ENCODE measurements at places on chromosomes 16 and 17.

DNA sequence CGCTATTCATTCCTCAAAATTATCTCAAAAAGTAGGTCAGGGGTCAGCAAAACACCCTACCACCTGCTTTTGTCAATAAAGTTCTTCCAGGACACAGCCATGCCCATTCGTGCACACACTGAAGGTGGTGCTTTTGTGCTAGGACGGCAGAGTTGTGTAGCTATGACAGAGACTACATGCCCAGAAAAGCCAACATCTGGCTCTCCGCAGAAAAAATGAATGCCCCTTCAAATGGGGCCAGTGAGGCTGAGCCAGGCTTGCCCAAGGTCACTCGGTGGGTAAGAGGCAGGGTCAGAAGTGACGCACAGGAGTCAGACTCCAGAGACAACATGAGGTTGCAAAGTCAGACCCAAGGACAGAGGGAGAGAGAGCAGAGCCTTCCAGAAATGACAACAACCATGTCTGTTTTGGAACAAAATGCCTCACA lies 200.1 kb downstream of the XYLT1 start:
- DNase-seq, result no peak

- no peak for DNase-seq
Observed at GRCh38 chr17:33623841-33624240, 330.7 kb upstream of the ASIC2 start.

- DNase-seq, result no peak
Observed at GRCh38 chr17:57890857-57891232, 41.0 kb upstream of the MRPS23 start.

DNA sequence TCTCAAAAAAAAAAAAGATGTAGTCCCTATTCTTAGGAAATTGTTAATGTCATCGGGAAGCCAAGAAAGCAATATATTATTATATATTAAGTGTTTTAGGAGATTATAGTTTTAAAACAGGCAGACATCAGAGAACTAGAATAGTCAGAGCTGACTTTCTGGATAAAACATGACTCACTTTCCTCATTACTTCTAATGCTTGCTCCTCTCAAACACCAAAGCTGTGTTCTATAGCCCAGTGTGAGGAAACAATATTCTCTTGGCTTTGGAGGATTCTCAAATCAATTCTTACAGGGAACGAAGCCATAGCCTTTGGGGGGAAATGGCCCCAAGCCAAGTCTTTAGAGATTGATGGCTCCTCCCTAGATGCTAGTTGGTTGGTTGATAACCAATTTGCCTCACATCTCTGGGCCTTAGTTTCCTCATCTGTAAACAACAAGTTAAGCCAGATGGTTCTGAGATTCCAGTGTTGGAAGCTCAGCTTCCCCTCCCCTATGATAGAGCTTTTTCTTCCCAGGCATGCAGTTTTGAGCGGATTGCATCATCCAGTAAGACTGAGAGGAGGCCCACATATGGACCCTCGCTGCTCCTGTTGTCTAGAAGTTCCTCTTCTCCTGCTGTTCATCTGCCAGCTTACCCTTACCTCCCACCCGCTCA lies 12.4 kb downstream of the NMT1 start:
- no peak for DNase-seq

GRCh38 chr17:72349491-72349995 lies 228.7 kb downstream of the SOX9 start:
- DNase-seq, result no peak

- DNase-seq, result no peak
Observed at GRCh38 chr16:23334950-23335349, 32.8 kb downstream of the SCNN1B start.

- no peak for DNase-seq
Observed at GRCh38 chr16:50038286-50038685, 13.3 kb downstream of the CNEP1R1 start.

DNA sequence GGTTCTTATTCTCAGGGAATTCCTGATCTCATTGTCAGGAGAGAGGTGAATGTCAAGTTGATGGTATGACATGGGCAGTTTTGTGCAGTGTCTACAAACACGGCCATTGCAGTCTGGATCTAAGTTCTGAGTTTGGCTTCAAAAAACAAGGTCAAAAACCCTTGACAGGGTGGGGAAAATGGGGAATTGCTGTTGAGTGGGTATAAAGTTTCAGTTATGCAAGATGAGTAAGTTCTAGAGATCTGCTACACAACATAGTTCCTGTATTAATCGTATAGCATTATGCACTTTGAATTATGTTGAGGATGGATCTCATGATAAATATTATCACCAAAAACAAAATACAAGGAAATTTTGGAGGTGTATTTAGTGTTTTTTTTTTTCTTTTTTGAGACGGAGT lies 36.6 kb upstream of the CARMIL2 start:
- DNase-seq, result no peak

GRCh38 chr17:80850109-80850508 lies 141.5 kb upstream of the CHMP6 start:
- DNase-seq, result no peak

DNA sequence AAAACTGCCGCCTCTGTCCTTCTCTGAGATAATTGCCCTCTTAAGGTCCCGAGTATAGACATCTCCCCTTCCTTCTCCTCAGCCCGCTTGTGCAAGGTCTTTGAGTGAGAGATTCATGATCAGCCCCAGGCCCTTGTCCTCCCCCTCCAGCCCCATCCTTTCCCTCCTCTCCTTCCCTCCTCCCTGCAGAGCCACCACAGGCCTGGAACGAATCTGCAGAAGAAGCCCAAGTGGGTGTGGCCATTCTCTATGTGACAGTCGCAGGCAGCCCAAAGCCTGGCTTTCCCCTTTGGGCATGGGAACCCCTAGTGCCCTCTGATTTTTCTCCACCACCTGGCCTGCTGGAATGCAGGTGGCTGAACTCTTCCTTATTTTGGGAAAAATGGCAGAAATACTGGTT lies 7.2 kb upstream of the NDRG4 start:
- DNase-seq, result no peak

DNA sequence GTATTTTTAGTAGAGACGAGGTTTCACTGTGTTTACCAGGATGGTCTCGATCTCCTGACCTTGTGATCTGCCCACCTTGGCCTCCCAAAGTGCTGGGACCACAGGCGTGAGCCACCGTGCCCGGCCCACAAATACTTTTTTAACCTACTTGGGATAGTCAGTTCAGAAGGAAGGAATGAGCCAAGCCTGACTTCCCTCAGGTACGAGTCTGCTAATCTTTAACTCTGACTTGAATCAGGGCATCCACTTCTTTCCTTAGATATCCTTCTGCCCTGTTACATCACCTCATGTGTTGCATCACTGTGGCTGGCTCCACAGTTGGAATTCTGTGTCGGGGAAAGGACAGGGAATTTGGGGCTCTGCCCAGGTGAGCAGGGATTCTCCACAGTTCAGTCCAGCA lies 120.8 kb downstream of the MSI2 start:
- no peak for DNase-seq

- DNase-seq, result no peak
Observed at GRCh38 chr16:57165938-57166337, 19.9 kb downstream of the PSME3IP1 start.

Data from activated T-cell treated with anti-CD3 and anti-CD28 coated beads for 1 hour (primary cell).